ENCODE measurements at places on chromosomes 3 and 15.

GRCh38 chr3:147589016-147589415, 179.9 kb downstream of the ZIC1 start:
- no peak for DNase-seq

GRCh38 chr3:46668116-46668515, 25.4 kb downstream of the ALS2CL start:
- DNase-seq: no peak

DNA sequence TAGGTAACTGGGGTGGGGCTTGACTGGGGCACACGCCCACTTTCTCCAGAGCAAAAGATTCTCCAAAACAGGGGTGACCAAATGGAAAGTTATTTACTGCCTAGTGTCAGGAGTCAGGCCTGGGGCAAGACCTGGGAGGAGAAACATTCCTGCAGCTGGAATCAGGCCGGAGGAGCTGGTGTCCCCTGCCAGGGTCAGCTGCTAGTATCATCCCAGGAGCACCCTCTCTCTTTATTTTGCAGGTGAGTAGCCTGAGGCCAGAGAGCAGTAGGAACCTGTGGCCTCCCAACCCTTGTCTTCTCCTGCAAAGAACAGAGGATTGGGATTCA, 32.9 kb downstream of the DNAJB8 start:
- no peak for DNase-seq

DNA sequence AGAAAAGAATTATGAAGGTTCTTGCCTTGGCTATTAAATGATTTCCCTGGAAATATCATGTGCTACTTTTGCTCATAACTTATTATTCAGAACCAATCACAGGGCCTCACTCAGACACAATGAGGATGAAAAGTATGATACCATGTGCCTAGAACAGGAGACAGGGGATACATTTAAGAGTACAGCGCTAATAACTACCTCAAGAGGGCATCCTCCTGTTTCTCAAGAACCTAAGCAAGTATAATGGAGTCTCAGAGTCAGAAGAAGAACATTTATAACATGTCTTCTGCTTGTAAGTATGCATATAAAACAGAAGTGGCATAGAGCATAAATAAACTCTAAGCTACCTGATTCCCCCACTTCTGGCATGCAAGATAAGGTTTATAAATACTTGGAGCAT, 125.4 kb upstream of the MME start:
- DNase-seq: no peak

DNA sequence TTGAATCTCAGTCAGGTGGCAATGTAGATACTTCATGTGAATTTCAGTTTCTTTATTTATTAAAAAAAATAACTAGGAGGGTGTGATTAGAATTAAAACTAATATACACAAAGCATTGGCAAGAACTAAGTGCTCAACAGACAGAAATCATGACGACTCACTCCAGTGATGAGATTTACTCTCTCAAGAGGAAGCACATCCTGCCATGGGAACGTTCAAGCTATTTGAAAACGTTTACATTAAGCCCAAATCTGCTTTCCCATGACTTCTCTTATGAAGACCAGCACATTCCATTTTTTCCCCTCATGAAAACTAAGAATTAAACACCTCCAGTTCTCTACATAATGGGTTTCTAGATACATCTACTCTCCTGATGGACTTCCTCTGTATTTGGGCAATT, 8.5 kb downstream of the WDR53 start:
- no peak for DNase-seq

- DNase-seq: no peak
Measured at GRCh38 chr15:54322341-54322740, 344.1 kb downstream of the UNC13C start.

DNA sequence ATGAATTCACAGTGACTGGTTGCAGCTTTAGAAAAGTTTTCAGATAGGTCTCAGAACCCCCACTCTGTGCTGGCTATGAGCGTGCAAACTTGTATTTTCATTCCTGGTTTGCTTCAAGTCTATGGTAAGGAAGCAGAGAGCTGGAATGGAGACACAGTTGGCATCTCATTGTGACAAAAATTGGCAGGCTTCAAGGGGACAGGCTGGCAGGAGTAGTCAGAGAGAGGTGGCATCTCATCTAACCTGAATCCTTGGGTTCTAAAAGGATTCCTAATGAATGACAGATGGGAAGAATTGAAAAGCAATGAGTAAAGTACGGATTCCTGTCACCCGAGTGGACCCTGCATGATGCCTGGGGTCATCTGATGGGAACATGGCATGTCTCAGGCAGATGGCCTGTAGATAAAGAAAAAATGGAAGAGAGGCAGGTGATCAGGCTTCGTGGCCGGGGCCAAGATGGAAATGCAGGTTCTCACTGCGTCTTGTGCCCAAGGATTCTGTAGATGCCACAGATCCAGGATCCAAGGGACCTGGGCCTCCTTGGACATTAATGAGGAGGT, 89.4 kb upstream of the ABHD17C start:
- DNase-seq: no peak

DNA sequence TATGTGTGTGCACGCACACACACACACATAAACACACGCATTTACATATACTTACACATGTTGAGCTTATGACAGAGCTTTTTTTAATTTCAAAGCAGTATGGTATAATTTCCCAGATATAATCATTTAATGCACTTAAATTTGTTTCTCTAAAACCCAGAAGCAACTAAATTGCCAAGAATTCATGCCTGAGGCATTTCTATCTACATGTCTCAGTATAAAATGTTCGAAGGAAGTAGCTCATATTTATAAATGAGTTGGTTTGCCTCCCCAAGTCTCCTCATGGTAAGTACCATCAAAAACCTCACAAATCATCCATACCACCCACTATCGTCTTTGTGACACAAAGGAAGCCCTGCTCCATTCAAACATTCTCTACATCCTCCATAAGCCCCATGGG, 130.6 kb downstream of the RPL22L1 start:
- no peak for DNase-seq

DNA sequence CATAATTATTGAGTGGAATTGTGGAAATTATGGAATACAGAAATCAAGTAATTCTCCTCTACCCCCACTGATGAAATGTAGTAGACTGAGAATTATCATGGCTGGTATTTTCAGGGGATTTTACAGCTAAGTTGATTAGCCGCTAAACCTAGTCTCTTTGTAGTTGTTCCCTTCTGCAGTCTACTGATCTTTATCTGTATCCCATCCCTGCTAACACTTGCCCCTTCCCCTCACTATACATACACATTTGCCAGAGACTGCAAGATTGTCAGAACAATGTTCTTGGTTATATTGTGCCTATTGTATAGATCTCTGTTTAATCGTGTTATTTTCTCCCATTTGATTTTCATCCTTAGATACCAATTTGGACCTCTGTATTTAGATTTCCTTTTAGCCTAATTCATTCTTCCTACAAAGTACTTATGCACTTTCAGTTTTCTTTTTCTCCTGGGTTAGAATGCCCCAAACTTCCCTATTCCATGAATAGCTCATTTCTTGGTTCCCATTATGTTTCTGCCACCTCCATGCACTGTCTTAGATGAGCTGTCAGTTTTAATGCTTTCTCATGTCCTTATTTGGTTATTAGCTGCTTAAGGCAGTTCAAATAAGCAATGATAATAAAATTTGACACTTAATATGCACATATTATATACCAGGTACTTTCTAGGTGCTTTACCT, 86.9 kb downstream of the CDIN1 start:
- DNase-seq: no peak

DNA sequence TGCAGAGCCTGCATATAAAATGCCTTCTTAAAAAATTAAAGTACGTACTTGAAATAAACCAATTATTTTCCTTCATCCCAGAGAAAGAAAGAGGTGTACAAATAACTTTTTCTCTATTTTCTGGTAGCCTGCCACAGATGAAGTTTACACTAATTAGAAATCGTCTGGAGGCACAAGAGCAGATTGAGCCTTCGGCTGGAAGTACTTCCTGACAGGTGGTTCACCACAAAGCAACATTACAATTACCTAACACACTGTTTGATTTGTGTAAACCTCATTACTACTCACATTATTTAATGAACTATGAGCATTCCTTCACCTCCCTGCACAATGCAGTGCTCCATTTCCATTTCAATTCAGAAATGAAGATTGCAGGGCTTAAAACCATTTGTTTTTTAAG, 856.1 kb downstream of the SI start:
- DNase-seq: no peak

Data from activated naive CD8-positive, alpha-beta T cell treated with anti-CD3 and anti-CD28 coated beads, Interleukin-2, amount 50 U/mL, for 16 hours (primary cell).